RPMI7951 (cell line): ENCODE measurements at places on chromosomes 3 and 15.

GRCh38 chr3:87088430-87088992 is 97.6 kb upstream of the VGLL3 start:
- DNase-seq = no peak

DNA sequence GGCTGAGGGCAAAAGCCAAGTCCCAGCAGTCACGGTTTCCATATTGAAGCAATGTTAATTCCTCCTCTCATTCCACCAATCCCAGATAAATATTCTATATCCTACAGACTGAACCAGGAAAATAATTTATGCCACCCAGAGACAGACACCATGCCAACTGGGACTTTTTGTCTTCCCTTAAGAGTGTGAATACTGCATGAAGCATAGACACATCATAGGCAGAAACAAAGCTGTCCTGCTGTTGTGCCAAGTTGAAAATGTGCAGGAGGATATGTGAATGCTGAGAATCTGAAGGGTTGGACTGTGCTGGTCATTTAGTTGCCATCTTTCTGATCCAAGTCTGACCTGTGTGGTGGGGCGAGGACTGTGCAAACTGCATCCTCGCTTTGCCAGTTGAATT is 37.7 kb downstream of the RFTN1 start:
- DNase-seq = no peak

DNA sequence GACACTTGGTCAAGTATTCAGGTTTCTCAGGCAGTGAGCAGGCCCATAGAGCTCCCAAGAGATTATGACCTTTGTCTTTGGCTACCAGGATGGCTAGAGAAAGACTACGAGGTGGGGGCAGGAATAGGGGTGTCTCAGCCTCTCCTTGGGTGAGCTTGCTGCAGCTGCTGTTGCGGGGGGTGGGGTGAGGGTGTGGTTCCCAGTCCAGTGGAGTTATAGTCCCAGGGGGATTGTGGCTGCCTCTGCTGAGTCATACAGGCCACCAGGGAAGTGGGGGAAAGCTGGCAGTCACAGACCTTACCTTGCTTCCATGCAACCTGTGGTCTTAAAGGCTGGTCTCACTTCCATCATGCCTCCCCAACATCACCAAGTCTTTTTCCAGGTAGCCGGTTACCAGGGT is 31.7 kb downstream of the ATP2C1 start:
- DNase-seq = peak; percentile 87

GRCh38 chr3:119559441-119559963 is at the start of gene CD80:
CD80 (minus strand) TSS chr3:119559614; CDS start chr3:119557728, 1,886 bp downstream.
- DNase-seq = peak; percentile 58

DNA sequence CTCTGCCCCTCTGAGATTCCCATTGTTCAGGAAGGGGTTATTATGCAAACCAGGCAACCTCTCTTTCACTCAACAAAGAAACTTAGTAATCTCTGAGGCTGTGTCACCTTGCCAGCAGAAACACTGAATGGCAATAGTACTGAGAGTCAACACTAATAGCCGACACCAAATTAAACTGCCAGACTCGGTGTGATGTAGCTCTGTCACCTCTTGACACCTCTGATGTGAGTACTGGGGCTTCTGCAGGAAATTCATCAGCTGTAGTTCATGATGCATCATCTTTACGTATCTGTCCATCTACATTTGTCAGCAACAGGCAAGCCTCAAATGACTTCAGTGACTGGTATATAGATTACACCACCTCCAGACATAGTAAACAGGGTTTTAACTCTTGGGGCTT is 65.0 kb upstream of the ONECUT1 start:
- DNase-seq = no peak
